ENCODE measurements at places on chromosomes 7 and 10.

DNA sequence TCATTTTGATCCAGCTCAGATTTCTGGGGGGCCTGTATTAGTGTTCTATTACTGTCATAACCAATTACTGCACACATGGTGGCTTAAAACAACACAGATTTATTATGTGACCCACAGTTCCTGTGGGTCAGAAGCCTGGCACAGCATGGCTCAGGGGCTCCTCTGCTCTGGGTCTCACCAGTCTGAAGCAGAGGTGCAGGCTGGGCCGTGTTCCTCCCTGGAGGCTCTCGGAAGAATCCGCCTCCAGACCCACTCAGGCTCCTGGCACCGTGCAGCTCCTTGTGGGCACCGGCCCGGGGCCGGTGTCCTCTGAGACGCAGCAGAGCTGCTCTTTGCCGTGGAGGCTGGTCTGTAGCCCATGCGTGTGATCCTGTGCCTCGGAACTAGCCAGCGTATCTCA is 61.5 kb downstream of the RAMP3 start:
- DNase-seq: peak; percentile 32

- DNase-seq: no peak
Observed at GRCh38 chr7:155825336-155825735, 13.1 kb upstream of the SHH start.

GRCh38 chr10:49645871-49646870 is 32.3 kb downstream of the CHAT start:
- peak; percentile 43 for DNase-seq

DNA sequence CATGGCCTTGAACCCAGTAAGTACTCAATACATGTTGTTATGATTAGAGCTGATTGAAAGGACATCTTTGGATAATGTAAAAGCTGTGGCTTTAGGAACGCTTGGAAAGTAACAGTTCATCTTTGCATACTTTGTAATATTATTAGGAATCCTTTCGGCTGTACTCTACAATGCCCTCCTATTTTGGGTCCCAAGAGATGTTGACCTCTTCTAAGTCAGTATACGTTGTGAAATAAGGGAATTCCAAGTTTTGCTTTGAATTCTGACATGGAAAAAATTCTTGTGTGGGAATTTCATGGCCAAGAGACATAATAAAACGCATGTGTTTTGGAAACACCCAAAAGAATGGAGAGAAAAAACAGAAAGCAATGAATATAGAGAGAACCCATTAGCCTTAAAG is 7.7 kb downstream of the AGR3 start:
- DNase-seq: no peak

- no peak for DNase-seq
Observed at GRCh38 chr7:126856691-126857291, 395.9 kb downstream of the GRM8 start.

GRCh38 chr7:44107961-44108767 is 4.0 kb downstream of the AEBP1 start:
- no peak for DNase-seq

DNA sequence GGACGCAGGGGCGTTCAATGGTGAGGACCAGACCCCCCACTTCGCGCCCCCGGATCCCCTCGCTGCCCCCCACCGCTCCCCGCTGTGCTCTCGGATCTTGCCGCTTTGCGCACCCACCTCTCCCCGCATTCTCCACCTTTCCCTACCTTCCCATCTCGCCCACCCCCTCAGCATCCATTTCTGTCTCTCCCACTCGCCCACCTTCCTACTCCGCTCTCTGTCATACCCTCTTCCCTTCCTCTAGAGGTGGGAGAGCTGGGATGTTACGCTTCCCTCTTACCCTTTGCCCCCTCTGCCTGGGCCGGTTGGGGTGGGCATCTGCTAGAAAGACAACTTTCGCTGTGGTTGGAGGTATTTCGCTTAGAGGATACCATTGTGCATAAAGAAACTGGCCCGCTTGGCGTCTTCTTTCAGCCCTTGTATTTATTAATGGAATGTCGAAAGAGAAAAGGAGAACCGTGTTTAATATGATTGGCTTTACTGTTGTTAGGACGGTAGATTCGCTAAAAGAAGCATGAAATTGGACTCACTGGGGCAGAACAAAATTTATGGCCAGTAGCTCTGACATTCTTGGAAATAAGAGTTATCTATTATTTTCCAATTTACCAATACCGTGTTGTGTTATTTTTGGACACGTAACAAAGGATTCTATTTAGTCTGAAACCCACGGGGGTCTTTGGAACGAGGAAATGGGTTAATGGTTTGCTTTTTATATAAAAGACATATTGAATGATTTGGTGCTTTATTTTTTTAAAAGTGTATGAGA is 873 bp downstream of the PRKAR2B start:
- peak; percentile 63 for DNase-seq

GRCh38 chr7:14507617-14508016 is 394.9 kb downstream of the DGKB start:
- no peak for DNase-seq

- no peak for DNase-seq
Observed at GRCh38 chr10:80253266-80253962, 36.0 kb downstream of the MAT1A start.

GRCh38 chr10:13453896-13454295 is 74.9 kb downstream of the BEND7 start:
- no peak for DNase-seq

DNA sequence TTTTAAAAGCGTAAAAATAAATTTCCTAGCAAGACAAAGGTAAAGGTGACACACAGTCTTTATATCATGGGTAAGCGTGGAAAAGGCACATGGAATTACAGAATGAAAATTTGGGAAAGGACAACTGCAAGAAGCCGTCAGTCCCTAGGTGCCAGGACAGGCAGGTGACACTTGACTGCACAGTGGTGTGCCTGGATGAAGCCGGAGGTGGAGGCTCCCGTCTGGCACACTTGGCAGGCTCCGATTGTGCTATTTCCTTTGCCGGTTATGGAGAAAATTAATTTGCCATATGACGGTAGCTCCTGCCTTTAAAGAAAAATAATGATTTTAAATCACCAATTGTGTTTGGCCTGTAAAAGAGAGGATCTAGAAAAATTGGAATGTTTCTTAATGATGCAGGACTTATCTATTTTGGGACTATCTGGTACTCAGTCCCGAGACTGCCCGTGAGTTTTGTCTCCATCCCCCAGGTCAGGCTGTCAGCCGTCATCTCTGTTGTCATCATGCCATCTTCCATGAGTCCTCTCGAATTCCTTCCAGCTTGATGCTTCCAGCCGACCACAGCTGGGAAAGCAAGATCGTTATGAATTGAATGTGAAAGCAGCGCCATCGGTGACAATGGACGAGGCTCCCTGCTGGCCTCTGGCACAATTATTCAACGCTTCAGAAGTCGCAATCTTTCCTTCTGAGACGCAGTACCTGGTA is 56.2 kb upstream of the MGMT start:
- DNase-seq: no peak

DNA sequence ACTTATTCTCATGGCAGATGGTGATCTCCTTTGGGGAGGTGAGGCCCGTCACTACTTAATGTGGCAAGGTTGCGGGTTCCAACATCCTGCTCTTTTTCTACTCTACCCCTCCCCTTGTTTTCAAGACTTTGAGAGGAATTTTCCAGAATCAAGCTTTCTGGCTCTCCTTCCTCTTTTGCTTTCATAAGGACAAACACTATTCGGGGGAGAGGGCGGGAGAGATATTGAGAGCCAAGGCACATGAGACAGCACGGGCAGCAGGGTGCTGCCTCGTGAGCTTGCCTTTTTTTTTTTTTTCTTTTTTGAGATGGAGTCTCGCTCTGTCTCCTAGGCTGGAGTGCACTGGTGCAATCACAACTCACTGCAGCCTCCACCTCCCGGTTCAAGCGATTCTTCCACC is 6.9 kb upstream of the PFKFB3 start:
- no peak for DNase-seq

- no peak for DNase-seq
Observed at GRCh38 chr10:15175587-15175986, 7.1 kb upstream of the NMT2 start.

- DNase-seq: no peak
Observed at GRCh38 chr10:33217854-33218253, 116.6 kb downstream of the NRP1 start.

DNA sequence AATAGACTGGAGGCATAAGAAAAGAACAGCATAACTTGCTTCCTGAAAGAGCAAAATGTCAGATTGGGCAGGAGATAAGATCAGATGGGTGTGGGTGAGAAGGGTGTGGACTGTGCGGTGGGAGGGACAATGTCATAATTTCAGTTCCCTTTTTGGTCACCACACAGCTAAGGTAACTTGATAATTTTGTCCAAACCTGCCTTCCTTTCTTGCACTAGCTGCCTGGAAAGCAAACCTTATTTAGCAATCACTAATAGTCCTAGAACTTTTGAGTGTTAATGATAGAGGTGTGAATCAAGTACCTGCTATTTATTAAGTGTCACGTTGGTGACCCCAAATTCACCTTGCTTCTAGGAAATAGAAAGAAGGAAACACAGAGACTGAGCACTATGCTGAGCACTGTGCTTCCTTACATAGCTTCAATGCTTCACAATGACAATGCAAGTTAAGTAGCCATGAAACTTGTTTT is 72.4 kb upstream of the SP4 start:
- DNase-seq: no peak

- DNase-seq: no peak
Observed at GRCh38 chr10:118939211-118940007, 90.1 kb upstream of the NANOS1 start.

DNA sequence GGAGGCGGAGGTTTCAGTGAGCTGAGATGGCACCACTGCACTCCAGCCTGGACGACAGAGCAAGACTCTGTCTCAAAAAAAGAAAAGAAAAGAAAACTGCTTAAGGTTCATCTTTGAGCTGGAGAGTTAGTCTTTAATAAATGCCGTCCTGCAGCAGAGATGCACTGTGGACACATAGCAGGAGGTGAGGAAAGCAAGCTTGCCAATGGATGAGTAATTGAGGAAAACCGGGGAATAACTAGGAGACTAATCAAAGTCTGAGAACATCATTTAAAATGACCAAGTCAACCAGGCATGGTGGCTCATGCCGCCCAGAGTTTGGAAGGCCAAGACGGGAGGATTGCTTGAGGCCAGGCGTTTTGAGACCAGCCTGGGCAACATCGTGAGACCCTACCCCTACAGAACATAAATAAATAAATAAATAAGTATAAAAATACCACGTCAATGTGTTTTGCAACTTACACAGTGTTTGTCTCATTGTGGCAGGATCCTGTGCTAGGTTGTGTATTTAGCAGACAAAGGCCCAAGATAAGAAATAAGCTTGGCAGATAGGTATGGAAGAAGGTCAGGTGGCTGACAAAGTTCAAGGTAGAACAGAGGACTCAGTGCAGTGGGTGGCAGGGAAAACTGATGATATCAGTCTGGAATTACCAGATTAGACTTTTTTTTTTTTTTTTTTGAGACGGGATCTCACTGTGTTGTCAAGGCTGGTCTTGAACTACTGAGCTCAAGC is 115.7 kb upstream of the KMT2C start:
- DNase-seq: no peak

DNA sequence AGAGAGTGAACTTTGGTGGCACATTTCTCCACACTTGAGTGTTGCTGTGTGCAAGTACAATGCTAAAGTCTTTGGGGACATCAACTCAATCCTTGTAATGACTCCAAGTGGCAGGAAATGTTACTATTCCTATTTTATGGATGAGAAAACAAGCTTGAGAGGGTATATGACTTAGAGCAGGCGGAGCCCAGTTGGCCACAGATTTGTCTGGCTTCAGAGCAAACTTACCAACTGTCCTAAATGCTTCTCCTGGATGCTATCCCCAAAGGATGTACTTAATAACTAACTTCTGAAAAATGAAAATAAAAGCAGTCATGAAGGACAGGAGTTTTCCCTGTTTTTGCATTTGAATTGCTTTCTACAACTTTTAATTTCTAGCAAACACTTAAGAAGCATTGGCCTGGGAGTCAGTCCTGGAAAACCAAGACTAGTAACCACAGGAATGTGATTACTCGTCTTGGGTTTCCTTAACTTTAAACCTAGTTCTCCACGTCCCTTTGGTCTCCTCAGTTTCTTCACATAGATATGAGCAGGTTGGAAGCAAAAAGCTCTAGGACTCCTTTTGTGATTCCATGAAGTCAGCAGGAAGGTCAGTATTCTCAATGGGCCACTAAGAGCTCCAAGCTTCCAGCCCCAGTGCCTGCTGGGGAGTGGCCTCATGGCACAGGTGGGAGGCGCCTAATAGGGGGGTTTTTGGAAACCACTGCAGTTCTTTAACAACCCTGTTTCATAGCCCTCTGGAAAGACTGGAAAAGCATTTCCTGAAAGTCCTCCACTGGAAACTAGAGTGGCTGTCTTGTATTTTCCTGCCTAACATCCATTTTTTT is 140.8 kb downstream of the GLCCI1 start:
- DNase-seq: peak; percentile 64

- DNase-seq: peak; percentile 73
Observed at GRCh38 chr7:114084472-114085312, 165.9 kb upstream of the PPP1R3A start.

GRCh38 chr10:116286626-116287200 is 13.7 kb upstream of the GFRA1 start:
- DNase-seq: no peak

All from islet precursor cell (in vitro differentiated cells).